ENCODE measurements at places on chromosomes 2 and 18.

GRCh38 chr2:159635006-159635789, 18.9 kb upstream of the BAZ2B start:
- DNase-seq = no peak

- DNase-seq = no peak
Measured at GRCh38 chr2:21910832-21911507, 787.2 kb downstream of the TDRD15 start.

DNA sequence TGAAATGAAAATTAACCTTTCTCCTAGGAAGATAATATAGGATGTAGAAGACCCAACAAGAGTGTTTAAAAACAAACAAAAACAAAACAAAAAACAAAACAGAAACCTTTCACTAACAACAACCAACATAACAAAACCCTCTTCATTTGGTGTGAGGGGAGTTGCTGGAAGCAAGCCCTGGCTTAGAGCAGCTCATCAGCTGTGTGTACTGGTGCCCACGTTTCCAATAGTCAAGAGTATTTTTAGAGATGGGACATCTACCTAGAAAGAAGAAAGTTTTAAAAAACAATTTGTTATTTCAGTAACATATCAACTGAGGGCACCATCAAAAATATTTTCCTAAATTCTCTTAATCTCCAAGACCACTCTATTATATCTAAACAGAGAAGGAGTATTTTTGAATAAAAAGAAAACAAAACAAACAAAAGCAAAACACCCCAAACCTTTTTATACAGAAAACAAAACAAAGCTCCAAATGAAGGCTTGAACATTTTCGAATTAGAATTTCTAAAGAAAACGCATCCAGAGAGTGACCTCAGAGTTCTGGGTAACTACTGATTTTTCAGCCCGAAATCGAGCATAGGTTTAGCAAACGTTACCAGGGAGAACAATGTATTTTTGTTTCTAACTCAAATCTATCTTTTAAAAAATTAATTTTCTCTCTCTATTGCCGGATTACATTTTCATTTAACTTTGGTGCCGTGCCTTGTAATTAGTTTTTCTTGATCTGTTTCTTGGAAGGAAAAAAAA, 134.6 kb downstream of the INSIG2 start:
- no peak for DNase-seq

DNA sequence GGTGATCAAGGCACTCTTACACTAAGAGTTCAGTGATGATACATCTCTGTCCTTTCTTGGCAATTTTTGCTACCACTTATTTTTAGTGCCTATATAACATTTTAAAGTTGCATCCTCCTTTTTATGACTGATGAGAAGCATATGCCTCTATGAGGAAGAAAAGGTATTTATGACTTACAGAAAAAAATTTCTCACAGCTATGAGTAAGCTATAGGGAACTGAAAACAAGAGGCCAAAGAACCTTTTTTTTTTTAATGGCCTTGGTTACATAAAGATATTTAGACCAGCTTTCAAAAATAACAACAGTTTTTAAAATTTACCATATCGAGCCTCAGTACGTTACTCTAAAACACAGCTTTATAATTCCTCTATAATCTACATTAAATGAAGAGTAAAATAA, 21.3 kb downstream of the MBD5 start:
- no peak for DNase-seq

DNA sequence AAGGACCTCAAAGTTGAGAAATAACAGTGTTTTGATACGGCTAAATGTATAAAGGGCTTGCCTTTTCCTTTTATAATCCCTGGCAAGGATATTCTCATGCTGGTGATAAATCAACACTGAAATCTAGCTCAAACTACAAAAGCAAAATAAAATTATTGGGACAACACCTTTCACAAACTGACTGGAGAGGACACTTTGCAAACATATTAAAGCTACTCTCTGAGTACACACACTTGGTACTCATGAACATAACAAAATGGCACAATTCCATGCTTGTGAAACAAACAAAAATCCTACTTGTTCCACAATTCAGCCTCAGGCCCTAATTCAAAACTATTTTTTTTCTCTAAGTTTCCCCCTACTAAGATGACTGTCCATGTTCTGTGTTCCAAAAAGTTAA, 305.8 kb downstream of the ETAA1 start:
- DNase-seq = no peak

DNA sequence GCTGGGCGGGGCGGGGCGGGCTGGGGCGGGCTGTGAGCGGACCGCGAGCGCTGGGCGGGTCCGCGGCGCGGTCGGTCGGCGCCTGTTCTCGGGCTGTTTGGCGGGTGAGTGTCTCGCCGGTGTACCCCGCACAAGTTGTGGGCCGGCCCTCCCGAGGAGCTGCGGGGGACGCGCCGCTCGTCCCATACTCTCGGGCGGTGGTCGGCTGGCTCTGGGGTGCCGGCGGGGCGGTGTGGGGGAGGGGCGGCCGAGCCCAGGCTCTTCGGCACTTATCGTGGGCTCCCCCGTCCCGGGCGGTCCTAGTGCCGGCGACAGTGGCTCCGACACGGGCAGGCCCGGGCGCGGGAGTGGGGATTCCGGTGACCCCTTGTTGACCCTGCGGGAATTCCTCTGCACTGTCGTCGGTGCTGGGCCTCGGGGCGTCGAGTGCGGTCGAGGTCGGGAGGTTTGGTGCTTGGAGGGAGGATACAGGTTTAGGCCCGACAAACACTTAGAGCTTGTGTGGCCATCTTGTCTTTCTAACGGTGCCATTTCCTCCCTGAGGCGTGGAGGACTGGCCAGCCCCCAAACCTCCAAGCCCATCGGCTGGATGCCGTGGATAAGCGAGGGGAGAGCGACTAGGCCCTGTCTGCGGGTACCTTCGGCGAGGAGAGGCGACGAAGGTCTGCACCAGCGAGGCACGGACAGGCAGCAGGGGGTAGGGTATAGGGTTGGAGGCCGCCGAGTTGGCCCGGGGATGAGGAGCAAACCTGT, at the start of gene SEPTIN2:
Gene SEPTIN2 (plus strand): TSS at position 47 of the 753 bp plus-strand sequence. CDS start 8,308 bp downstream, outside the sequence.
- DNase-seq = peak; percentile 59

GRCh38 chr18:53771664-53772063, 452.8 kb downstream of the MBD2 start:
- DNase-seq = no peak

GRCh38 chr2:45681675-45682074, 30.2 kb downstream of the PRKCE start:
- DNase-seq = no peak
